ENCODE measurements at places on chromosomes 16 and 17.

DNA sequence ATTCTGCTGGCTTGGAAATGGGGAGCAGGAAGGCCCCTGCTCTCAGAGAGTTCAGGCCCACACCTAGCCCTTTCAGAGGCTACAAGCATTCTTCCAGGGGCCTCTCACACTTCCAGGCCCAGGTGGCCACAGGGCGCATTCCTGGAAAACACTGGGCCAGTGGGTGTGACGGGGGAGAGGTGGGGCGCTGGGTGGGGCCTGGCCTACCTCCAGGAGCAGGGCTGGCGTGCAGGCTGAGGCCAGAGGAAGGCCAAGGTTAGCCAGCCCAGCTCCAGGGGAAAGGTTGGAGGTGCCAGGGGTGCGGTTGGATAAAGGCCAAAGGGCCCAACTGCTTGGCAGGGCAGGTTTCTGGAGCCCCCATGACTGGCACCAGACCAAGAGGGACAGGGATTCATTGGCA lies 198.2 kb downstream of the MAF start:
- no peak for DNase-seq

DNA sequence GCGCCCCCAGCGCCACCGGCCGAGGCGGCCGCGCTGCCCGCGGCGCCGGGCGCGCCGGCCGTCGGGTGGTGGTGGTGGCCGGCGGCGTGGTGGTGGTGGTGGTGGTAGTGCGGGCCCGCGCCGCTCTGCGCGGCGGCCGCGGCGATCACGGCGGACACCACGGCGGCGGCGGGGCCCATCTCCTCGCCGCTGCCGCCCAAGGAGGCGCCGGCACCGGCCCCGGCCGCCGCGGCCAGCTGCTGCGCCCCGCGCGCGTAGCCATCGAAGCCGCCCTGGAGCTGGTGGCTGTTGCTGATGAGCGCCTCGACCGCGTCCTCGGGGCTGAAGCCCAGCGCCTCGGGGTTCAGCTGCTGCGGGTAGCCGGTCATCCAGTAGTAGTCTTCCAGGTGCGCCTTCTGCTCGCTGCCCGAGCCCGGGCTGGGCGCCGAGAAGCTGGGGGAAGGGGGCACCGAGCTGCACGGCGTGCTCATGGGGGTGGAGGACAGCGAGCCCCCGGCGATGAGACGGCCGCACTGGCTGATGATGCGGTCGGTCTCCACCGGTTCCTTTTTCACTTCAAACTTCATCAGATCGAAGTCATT lies 1.2 kb downstream of the MAF start:
- peak; percentile 72 for DNase-seq

GRCh38 chr16:72073560-72074230 lies 10.7 kb downstream of the HPR start:
- DNase-seq: peak; percentile 33

DNA sequence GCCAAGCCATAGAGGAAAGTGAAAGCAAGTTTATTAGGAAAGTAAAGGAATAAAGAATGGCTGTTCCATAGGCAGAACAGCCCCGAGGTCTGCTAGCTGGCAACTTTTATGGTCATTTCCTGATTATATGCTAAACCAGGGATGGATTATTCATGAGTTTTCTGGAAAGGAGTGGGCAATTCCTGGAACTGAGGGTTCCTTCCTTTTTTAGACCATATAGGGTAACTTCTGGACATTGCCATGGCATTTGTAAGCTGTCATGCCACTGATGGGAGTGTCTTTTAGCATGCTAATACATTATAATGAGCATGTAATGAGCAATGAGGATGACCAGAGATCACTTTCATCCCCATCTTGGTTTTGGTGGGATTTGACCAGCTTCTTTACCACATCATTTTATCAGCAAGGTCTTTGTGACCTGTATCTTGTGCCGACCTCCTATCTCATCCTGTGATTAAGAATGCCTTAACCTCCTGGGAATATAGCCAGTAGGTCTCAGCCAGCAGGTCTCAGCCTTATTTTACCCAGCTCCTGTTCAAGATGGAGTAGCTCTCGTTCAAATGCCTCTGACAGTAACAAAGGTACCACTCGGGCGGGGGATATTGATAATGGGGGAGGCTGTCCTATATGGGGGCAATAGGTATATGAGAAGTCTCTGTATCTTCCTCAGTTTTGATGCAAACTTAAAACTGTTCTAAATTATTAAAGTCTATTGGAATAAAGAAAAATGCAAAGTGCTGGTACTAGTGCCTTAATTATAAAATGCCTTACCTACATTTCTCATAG lies 38.9 kb upstream of the HELZ start:
- no peak for DNase-seq

- DNase-seq: no peak
These were observed 13.6 kb upstream of the MYO15B start for GRCh38 chr17:75573994-75574393.

GRCh38 chr17:62629556-62630364 lies 2.3 kb downstream of the MRC2 start:
- no peak for DNase-seq

All from hypothalamus (tissue), 51 donors.